ENCODE measurements at places on chromosomes 5 and 9. TPM values are rescaled to one million over a fixed set of nuclear protein-coding genes. Genes with fewer than 3 reads are reported as not detected.

The FBP1 gene
- total RNA-seq: 50.5 TPM

The ANXA6 gene
- total RNA-seq: 153 TPM

The BARX1 gene
- total RNA-seq: 2.9 TPM

The RALGPS1 gene
- 34.7 TPM for total RNA-seq

The ADAMTS12 gene
- total RNA-seq: 2.2 TPM

The FAM169A gene
- 6.0 TPM for total RNA-seq

The FCHO2 gene
- total RNA-seq: 43.2 TPM

The SPAG8 gene
- 4.6 TPM for total RNA-seq

The CACNA1B gene
- total RNA-seq: 0.43 TPM

The RNF130 gene
- 85.6 TPM for total RNA-seq

The C5orf52 gene
- total RNA-seq: not detected

All from mucosa of gallbladder (tissue), 1 donor.